Vein endothelial cell (primary cell): ENCODE measurements at places on chromosomes 5 and 9. TPM values are rescaled to one million over a fixed set of nuclear protein-coding genes. Genes with fewer than 3 reads are reported as not detected.

The FBP2 gene
- total RNA-seq = not detected in 2 replicates

The ENHO gene
- 0.29 TPM in 1 of 2 replicates, not detected in the other for total RNA-seq

The SPINK7 gene
- not detected in 2 replicates for total RNA-seq

The ADAMTSL1 gene
- 43.1 and 63.9 TPM in 2 replicates for total RNA-seq

The MACROH2A1 gene
- total RNA-seq = 169 and 184 TPM in 2 replicates

The ADGRD2 gene
- total RNA-seq = not detected in 2 replicates

The ADCY2 gene
- not detected in 2 replicates for total RNA-seq

The CORO2A gene
- total RNA-seq = 0.48 and 0.65 TPM in 2 replicates

The C6 gene
- not detected in 2 replicates for total RNA-seq

The NMUR2 gene
- total RNA-seq = not detected in 2 replicates

The C9 gene
- total RNA-seq = 0.29 TPM in 1 of 2 replicates, not detected in the other

The RNF208 gene
- 0.19 and 0.65 TPM in 2 replicates for total RNA-seq
